Stimulated activated CD4-positive, alpha-beta T cell treated with anti-CD3 and anti-CD28 coated beads, Interleukin-2, amount 100 ng/mL, for 48 hours (primary cell): ENCODE measurements at places on chromosomes 5 and 9.
A peak's percentile ranks its signal among the peaks of the same experiment; 100 is the strongest.

GRCh38 chr5:96207420-96207819, 225.6 kb downstream of the PCSK1 start:
- no peak for DNase-seq

DNA sequence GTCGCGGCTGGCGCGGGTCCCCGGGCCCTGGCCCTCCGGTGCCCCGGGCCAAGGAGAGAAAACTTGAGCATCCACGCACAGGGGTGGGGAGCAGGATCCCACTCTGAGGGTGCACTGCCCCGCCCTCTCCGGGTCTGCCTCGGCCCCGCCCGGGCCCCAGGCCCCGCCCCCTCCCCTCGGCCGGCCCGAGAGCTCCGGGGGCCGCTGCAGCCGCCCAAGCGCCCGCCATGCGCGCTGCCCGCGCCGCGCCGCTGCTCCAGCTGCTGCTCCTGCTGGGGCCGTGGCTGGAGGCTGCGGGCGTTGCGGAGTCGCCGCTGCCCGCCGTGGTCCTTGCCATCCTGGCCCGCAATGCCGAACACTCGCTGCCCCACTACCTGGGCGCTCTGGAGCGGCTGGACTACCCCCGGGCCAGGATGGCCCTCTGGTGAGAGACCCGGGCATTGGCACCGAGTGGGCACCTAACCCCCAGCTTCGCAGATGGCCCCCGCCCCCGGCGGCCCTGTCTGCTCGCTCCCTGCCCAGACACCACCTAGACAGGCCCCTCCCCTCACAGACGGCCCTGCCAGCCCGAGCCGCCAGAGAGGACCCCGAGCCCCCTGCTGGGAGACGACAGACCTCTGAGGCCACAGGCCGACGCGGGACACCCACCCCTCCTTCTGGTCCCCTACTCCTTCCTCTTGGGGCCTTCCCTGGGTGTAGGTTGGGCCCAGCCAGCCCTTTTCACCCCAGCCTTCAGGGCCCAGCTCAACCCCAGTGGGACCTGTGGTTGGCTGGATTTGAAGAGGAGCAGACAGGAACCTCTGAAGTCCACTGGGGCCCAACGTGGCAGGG, at the start of gene CERCAM:
TSS of gene CERCAM (plus strand) at position 207 of the 831 bp plus-strand sequence. CDS start at position 228, 21 bp downstream.
- peak; percentile 36 for DNase-seq

GRCh38 chr9:73081979-73082657, 69.5 kb upstream of the ANXA1 start:
- DNase-seq: no peak

GRCh38 chr5:159899067-159900049, 16.9 kb upstream of the ADRA1B start:
- no peak for DNase-seq

GRCh38 chr5:124980163-124980941, 233.9 kb upstream of the ZNF608 start:
- no peak for DNase-seq

GRCh38 chr9:128456613-128457061, 831 bp downstream of the ODF2 start:
- DNase-seq: peak; percentile 57

DNA sequence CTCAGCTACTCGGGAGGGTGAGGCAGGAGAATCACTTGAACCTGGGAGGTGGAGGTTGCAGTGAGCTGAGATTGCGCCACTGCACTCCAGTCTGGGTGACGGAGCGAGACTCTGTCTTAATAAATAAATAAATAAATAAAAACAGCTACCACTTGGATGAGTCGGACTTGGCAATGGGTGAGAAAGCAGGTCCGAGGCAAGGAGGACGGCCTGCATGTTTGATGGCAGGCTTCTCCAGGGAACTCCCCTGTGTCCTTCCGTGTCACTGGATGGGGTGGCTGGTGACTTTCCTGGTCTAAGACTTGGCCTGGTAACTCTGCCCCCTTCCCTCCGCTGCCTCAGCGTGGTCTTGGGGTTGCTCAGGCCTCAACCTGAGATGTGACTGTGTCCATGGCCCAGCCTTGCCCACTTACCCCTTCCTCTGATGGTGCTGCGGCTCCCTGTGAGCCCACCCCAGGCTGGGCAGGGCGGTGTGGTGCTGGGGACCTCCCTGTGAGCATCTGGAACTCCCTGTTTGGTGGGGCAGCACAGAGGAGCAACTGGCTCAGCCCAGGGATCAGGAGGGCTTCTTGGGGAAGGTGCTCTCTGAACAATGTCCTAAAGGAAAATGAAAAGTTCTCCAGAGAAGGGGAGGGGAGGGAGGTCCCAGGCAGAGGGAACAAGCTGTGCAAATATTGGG, 62.5 kb upstream of the PSD2 start:
- DNase-seq: no peak

DNA sequence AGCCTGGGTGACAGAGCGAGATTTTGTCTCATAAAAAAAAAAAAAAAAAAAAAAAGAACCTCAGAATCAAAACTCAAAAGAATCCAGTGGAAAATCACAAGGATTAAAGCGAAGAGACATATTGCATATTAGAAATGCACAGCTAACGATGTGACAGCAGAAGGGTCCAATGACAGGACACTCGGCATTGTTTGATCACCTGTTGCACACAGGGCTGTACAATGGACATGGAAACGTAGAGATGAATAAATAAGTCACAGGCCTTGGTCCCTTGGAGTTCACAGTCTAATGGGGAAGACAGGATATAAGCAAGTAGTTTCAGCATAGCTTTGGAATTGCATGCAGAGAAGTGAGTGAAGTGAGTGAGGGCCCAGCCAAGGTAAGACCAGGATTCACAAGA, 25.9 kb upstream of the PIK3R1 start:
- no peak for DNase-seq

GRCh38 chr9:107907255-107907654, 417.7 kb upstream of the KLF4 start:
- DNase-seq: no peak

GRCh38 chr9:114559830-114560513, 27.6 kb upstream of the ATP6V1G1 start:
- no peak for DNase-seq

GRCh38 chr9:132776268-132776667, 101.8 kb downstream of the AK8 start:
- DNase-seq: no peak

GRCh38 chr9:111663301-111663823, 2.0 kb downstream of the GNG10 start:
- no peak for DNase-seq
